Left kidney (tissue), 8 donors: ENCODE measurements at places on chromosomes 4 and X.

DNA sequence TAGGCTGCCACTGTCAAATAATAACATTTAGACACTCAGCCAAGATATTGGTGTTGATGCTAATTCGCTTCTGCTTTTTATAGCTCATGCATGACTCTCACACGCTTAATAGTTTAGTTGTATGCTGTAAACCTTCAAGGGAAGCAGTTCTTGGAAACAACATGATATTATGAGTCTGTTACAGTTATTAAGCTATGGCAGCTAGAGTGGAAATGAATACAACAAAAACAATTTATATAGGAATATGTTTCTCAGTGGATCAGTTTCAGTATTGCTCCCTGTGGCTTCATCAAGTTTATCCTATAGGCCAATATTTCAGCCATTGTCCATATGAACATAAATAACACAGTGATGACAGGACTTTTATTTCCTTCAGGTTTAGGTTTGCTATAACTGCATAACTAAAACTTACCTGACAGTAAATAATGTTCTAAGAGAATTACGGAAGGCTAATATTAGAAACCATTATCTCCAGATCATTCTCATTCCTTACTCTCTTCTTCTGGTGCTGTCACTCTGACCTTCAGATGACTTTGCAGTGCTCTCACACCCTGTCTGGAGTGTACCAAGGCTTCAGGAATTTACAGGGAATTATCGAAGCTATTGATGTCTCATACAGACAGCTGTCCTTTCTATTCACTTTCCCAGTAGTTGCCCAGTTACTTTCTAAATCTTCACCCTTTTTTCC is 555.0 kb downstream of the ANKRD50 start:
- no peak for DNase-seq

GRCh38 chrX:19849464-19850080 is 37.8 kb downstream of the SH3KBP1 start:
- DNase-seq = no peak

GRCh38 chr4:144788469-144788868 is 142.5 kb downstream of the HHIP start:
- no peak for DNase-seq

DNA sequence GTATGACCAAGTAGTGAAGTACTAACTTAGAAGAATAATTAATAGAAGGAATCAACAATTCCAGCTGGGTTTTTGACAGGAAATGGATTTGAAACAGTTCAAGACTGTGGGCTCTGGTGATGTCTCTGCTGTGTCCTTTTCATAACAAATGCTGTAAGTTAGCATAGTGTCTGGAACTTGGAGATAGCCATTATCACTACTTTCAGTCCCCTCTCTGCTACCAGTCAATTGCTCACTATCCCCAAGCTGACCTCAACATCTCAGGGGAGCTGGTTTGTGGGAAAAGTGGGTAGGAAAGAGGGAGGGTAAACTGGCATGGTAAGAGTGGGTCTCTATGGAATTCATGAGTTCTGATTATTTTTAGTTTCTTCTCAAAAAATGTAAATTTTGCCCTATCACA is 231.4 kb upstream of the MID1 start:
- DNase-seq = no peak

DNA sequence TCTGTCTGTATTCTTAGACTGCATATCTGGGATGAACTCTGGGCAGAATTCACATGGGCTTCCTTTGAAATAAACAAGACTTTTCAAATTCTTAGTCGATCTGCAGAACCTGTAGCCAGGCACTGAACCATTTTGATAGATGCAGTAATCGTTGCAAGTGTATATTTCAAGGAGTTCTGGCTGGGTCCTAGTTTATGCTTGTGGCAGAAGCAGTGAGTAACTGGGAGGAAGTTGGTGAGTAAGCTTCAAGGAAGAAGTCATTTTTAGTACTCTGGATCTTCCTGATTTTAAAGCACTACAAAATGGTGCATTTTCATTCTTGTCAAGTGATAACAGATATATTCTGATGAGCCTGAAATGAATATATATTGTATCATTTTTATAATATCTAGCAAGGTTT is 9.5 kb downstream of the HPRT1 start:
- DNase-seq = no peak

GRCh38 chrX:2452317-2452784 is 48.4 kb downstream of the DHRSX start:
- no peak for DNase-seq
